ENCODE measurements at places on chromosomes 12 and 14.

DNA sequence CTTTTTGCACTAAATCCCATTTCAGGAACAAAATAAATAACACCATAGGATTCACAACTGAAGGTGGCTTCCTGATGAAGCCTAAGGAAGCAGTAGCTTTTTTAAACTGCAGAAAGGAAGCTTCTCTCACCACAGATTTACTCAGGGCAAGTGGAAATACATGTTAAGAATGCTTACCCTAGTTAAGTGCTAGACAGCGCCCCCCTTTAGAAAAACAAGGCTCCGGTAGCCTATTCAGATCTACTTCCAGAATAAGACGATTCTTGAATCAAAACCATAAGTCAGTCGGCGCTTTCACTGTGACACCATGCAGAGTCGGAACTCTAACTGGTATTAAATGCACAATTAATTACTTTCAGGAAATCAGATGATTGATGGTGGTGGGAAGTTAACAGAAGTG is 41.9 kb downstream of the E2F7 start:
- DNase-seq, result no peak

DNA sequence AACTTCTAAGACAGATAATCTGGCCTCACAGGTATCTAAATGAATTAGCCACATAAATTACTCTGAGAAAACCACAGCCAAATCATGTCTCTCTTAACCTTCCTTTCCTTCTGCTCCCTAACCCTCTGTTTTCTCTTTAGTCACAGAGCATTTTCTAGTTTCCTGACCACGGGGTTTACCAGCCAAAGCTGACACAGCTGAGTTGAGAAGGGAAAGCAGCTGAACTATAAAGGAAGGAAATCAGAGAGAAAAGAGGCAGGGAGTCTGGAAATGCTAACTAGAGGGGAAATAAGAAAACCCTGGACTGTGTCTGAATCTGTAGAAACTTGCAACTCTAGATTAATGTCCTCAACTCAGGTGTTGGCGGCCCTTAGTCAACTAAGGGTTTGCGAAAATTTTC is 24.4 kb downstream of the ANKS1B start:
- peak; percentile 89 for DNase-seq

GRCh38 chr14:95261616-95262510 is 57.8 kb downstream of the CLMN start:
- peak; percentile 93 for DNase-seq

- no peak for DNase-seq
These were observed 42.9 kb downstream of the SPPL3 start for GRCh38 chr12:120861074-120861795.

DNA sequence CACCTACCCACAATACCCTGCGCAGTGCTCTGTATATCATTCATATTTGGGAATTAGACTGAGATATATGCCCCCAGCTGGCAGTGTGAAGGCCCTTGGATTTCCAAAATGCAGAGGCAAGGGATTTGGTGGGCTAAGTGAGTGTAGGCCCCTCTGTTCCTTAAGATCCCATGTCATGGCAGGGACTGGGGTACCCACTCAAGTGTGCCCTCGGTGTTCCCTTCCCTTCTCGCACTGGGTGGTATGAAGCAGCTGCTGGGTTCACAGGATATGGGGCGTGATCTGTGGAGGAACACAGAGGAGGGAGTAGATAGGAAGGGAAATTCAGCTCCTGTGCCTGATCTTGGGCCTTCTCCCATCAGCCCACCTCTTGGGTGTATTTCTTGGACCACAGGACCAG is 63.1 kb upstream of the VASH1 start:
- DNase-seq, result no peak

DNA sequence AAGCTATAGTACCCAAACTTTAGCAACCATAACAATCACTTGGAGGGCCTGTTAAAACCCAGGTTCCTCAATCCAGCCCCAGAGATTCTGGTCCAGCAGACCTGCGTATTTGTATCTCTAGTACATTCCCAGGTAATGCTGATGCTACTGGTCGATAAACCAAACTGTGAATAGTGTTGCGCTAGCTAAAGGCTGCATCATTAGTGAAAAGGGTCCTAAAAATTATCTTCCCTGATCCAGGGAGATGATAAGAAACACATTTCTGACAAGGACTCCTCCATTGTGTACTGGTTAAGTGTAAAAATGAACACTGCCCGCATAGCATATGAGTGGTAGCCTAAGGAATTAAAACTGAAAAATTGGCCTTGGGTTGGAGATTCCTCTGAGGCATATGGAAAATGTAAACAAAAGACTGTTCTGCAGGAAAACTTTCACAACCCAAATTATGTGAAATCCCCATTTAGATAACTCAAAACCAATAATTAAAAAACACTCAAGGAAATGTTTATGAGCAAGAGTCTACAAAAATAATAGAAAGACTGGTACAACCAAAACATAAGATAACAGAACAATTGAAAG is 322.7 kb downstream of the CEP128 start:
- DNase-seq, result no peak

DNA sequence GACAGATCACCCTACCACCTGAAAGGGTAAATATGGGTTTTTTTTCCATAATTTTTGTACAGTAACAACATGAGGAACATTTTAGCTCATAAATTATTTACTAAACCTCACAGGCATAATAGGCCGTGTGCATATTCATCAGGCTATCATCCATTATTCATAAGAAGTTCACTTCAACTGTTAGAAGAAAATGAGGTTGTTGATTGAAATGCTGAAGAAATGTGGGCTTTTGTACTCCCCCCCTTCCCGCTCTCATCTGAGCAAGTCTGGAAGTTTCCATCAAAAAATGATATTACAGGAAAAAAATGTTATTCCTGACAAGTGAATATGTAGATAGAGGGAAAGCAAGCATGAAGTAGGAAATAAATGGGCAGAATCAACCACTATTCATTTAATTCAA is 7.9 kb upstream of the POU6F1 start:
- DNase-seq, result no peak

DNA sequence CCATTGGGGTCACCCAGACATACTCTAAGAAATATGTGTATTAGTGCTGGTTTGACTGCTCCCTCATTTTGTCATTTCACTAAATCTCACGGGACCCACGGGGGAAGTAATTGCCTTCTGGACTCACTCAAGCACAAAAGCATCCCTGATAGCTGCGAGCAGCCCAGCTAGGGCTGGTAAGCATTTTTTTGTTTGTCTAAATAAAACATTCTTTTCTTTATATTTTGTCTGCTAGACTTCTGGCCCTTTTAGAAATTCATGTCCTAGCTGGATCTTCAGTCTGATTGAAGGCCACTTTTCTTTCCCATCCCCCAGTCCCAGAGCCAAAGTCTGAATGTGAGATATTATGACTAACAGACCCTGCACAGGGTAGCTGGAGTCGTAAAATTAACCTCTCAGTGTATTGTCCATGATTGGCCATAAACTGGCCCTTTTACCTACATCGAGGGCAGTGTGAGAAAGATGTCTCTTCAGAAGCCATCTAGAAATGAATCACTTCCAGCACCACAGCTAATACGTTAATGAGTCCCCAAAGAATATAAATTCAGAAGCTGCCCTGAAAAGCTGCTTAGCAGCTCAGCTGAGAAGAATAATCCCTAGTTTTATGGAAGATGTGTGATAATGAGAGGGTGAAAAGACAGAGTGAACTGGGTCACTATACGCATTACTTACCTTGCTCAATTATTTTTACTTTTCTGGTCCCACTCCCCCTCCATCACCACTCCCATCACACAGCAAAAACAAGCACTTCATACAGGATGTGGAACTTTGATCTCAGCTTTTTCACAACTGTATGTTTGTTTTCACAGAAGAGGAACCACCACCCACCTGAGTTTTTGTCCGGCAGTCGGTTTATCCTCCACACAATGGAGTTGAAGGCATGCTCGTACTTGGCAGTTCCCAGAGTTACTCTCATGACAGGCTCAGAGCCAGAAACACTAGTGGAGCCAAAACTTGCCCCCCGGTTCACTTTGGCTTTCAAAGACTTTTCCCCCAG is 55.6 kb upstream of the GTF2A1 start:
- DNase-seq, result no peak

DNA sequence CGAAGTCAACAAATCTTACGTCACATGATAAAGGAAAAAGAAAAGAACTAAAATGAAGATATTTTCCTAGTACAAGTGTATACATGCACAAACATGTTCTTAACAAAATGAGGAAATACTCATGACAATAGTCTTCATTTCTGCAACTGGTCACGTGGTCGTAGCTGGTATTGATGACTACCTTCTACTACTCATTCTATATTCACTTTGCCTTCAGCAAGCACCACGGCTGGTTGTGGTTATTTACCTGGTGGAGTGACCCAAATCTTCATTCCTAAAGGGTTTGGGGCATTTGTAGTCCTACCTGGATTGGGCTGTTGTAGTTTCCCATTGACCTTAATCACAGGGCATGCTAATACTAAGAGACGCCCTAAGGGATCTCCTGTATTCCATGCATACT is 51.2 kb downstream of the FIGNL2 start:
- no peak for DNase-seq

DNA sequence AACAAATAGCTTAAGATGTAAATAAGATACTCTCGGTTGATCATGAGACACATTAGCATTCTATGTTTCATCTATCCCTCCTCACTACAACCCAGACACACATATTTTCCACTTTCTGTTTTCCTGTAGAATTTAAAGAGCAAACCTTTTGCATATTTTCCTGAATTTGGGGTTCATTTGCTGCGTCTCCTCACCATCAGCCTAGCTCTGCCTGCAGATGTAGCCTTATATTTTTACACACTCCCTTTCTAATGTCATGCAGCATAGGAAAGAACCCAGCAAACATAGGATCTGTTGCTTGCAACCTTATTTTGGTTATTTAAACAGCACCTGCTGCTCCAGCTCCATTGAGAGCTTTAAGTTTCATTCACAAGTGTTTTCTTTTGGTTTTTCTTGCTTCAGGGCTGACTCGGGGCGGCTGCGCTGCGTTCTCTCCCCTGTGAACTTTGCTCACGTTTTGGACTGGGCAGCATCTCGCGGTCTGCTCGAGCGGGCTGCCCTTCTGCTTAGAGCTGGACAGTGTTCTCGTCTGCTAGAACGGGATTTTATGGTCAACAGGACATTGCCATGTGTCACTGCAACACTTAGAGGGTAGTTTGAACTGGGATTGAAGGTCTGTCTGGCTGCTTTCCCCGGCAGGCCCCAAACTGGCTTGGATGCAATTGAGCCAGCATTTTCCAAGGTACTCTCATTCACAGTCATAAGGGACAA is 57.8 kb upstream of the VRK1 start:
- DNase-seq, result peak; percentile 20

GRCh38 chr14:96194657-96195431 is 9.8 kb upstream of the BDKRB2 start:
- DNase-seq, result no peak

DNA sequence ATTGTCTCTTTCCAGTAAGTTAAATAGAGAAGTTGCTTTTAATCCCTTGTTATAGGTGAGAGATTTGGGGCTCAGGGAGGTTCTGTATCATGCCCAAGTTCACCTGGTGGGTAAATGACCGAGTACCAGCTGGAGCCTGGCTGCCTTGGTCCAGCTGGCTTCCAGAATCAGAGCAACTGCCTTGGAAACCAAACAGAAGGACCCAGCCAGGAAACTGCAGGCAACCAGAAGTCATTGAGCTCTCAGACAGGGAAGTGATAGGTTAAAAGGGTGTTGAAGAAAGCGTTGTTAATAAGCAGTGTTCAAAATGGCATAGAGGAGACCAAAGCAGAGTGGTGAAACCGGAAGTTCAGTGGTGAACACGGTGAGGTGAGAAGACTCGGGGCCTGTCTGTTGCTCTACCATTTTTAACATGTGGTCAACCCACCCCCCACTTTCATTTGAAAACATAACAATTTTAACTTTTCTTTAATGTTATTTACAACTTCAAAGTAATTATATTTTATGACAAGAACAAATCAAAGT is 54.9 kb downstream of the PLEKHG7 start:
- DNase-seq, result no peak

DNA sequence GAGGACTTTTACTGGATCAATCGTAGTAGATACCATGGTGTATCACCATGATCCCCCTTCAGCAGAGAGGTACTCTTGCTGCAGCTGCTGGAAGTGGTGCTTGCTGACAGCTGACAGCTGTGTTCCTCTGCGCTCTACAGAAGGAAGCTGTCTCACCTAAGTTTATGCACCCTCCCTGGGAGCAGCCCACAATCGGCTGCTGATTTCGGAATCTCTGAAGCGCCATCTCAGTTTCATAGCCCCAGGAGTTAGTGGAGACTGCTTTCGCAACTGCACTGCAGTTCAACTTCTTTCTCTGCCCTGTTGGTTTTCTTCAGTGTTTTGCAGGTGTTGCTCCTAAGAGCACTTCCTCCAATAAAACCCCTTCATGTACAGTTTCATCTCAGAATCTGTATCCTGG is 237.9 kb downstream of the PAWR start:
- DNase-seq, result no peak

DNA sequence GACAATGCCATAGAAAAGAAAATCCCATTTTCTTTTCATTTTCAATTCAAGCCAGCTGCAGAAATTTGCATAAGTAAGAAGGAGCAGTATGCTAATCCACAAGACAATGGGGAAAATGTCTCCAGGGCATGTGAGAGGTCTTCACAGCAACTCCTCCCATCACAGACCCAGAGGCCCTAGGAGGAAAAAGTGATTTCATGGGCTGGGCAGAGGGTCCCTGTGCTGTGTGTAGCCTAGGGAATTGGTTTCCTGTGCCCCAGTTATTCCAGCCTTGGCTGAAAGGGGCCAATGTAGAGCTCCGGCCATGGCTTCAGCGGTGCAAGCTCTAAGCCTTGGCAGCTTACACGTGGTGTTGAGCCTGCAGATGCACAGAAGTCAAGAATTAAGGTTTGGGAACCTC is 211.4 kb downstream of the CCDC59 start:
- DNase-seq, result no peak

DNA sequence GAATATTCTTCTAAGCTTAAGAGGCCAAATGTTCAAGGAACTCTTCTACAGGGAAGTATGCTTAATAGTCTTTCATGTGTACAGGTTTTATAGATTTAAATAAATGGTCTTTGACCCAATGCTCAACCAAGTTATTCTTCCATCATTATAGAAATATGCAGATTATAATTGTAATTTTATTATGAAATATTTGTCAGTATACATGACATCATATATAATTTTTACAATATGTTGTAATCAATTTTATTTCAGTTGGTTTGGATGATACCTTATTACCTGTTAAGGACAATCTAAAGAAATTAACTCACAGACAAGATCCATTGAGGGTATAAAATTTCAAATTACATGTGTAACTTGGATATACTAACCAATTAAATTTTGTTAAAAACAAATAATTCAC is 1278.3 kb downstream of the SLC16A7 start:
- no peak for DNase-seq

GRCh38 chr12:123971770-123972456 is 718 bp downstream of the CCDC92 start:
- peak; percentile 14 for DNase-seq

GRCh38 chr14:101889898-101890297 is 74.5 kb upstream of the DYNC1H1 start:
- no peak for DNase-seq

- no peak for DNase-seq
These were observed 341.5 kb upstream of the DDHD1 start for GRCh38 chr14:53494587-53494986.
